Caco-2 (cell line): ENCODE measurements at places on chromosomes 16 and 17. TPM values are rescaled to one million over a fixed set of nuclear protein-coding genes. Genes with fewer than 3 reads are reported as not detected.

The C17orf78 gene
- total RNA-seq, result not detected in 2 replicates

The EPX gene
- not detected in 2 replicates for total RNA-seq

The KRTAP4-1 gene
- 0.49 TPM in 1 of 2 replicates, not detected in the other for total RNA-seq

The IL21R gene
- 0.07 and 0.12 TPM in 2 replicates for total RNA-seq

The MARCHF10 gene
- total RNA-seq, result not detected in 2 replicates

The GPT2 gene
- total RNA-seq, result 128 and 142 TPM in 2 replicates

The CBX8 gene
- 34.3 and 36.6 TPM in 2 replicates for total RNA-seq

The SLC6A2 gene
- total RNA-seq, result not detected in 2 replicates

The ODAD4 gene
- 0.98 and 1.3 TPM in 2 replicates for total RNA-seq
